SJSA1 (cell line): ENCODE measurements at places on chromosomes 7 and 10. TPM values are rescaled to one million over a fixed set of nuclear protein-coding genes. Genes with fewer than 3 reads are reported as not detected.

The FAM221A gene
- 2.3 and 7.2 TPM in 2 replicates for total RNA-seq

The GRM3 gene
- not detected in 2 replicates for total RNA-seq

The KNDC1 gene
- total RNA-seq, result 0.11 TPM in 1 of 2 replicates, not detected in the other

The ACSM6 gene
- not detected in 2 replicates for total RNA-seq

The SUN3 gene
- total RNA-seq, result 17.0 and 24.4 TPM in 2 replicates

The AZGP1 gene
- not detected in 2 replicates for total RNA-seq

The FAM24B gene
- total RNA-seq, result 5.2 and 11.7 TPM in 2 replicates

The ZNF32 gene
- 29.8 and 41.3 TPM in 2 replicates for total RNA-seq
